GM23248 (cell line): ENCODE measurements at places on chromosomes 7 and 10. TPM values are rescaled to one million over a fixed set of nuclear protein-coding genes. Genes with fewer than 3 reads are reported as not detected.

The MYL7 gene
- total RNA-seq, result not detected in 2 replicates

The NPFFR1 gene
- not detected in 2 replicates for total RNA-seq

The MMP21 gene
- total RNA-seq, result not detected in 2 replicates

The ASL gene
- 66.1 and 81.0 TPM in 2 replicates for total RNA-seq

GRCh38 chr10:44787480-44788075 lies 123.6 kb upstream of the TMEM72 start:
- DNase-seq, result no peak

DNA sequence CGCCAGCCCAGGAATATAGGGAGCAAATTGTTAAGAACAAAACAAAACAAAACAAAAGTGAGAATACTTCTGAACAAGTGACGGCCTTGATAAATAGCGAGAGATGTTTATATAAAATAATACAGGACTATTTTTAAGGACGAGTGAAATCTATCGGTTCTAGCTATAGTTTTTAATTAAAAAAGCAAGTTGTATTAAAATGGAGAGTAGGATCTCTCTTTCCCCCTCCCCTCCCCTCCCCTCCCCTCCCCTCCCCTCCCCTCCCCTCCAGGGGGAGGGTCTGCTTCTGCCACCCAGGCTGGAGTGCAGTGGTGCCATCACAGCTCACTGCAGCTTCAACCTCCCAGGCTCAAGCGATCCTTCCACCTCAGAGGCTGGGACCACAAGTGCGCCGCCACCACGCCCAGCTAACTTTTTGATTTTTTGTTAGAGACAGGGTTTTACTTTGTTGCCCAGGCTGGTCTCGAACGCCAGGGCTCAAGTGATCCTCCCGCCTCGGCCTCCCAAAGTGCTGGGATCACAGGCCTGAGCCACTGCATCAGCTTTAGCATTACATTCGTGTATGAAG lies 440 bp upstream of the TCAF1 start:
- no peak for DNase-seq

GRCh38 chr10:3852147-3852904 lies 67.3 kb upstream of the KLF6 start:
- DNase-seq, result peak; percentile 99

GRCh38 chr7:35734001-35734483 lies 39.1 kb upstream of the HERPUD2 start:
- peak; percentile 12 for DNase-seq

- no peak for DNase-seq
These were observed 129.7 kb downstream of the TMEM178B start for GRCh38 chr7:141203586-141203985.

- DNase-seq, result no peak
These were observed 12.7 kb downstream of the CNTNAP2 start for GRCh38 chr7:146129296-146129695.

DNA sequence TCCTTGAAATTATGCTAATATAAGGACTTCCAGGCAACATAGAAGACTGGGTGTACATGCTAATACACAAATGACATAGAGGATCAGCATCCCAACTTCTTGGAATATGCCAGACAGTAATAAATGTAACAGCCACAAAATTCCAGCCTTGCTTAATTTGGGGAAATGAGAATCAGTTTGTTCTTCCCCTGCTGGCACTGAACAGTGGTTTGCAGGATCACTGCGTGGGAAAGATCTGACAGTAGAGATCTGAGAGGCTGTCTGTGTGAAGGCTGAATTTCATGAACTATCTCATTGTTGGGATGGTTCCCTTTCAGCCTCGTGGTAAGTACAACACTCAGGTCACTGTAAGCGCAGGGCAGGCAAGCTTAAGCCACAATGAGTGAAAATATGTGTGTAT lies 1078.0 kb downstream of the LRMDA start:
- DNase-seq, result peak; percentile 49
